Fibroblast of skin of left quadriceps (primary cell): ENCODE measurements at places on chromosomes 13 and 19.

DNA sequence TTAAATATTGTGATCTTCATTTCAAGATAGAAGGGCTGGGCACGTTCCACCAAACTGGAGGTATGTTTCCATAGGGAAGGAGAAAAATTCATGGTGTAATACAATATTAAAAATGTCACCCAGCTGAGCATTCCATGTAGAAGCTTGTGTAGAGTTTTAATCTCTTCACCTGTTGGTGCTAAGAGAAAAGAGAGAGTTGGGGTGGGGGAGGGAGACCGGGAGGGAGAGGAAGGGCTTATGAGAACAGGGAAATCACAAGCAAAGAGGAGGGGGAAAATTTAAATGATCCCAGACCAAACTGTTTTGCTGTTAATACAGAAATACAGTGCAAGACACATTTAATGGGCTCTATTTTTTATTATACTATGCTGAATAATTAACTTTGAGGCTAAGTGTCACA is 345.8 kb downstream of the ZNF536 start:
- DNase-seq: no peak

GRCh38 chr13:99481366-99481765 is 19.9 kb upstream of the TM9SF2 start:
- no peak for DNase-seq

GRCh38 chr13:22198641-22199217 is 527.9 kb downstream of the FGF9 start:
- no peak for DNase-seq

GRCh38 chr19:6772028-6772865 is at the start of gene VAV1:
Gene VAV1 (plus strand): TSS chr19:6772708. CDS start chr19:6772808, 100 bp downstream.
- DNase-seq: no peak

GRCh38 chr19:28294395-28294794 is 918.6 kb downstream of the UQCRFS1 start:
- DNase-seq: no peak

DNA sequence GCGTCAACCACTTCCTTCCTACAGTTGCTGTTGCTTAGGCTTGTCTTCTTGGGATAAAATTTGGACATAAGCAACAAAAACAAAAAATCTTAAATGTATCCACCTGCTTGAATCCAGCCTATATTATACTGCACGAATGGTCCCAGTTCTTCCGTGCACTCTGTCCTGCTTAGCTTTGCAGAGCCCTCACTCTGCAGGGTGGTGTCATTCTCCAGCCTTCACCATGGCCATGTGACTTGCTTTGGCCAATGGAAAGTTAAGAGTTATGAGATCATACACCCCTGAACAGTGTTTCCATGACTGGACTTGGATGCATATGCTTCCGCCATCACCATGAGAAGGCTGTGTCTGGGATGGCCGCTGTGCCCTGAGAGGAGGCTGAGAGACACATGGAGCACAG is 27.4 kb upstream of the SACS start:
- DNase-seq: no peak

DNA sequence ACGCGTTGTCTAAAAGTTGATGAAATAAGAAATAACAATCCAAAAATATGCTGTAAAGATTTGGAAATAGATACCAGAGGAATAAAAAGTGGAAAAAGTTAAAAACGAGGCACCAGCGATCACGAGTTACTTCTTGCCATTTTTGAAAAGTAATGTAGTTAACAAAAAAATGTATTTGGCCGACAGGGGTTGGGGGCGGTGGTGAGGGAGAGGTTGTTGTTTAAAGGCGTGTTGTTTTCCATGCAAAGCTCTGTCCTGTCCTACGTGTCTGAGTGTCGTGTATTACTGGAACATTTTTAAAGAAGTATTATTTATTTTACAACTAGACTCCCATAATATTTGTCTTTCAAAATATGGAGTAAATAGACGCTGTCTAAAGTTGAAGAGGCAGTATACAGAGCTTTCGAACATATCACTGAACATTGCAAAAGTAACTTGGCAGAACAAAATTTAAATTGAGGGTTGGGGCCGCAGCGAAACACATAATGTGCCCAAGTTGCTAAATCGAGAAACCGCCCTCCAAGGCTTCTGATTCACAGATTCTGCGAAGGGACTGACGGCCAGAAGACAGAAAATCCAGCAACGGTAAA is 823 bp downstream of the FBXO17 start:
- DNase-seq: no peak

DNA sequence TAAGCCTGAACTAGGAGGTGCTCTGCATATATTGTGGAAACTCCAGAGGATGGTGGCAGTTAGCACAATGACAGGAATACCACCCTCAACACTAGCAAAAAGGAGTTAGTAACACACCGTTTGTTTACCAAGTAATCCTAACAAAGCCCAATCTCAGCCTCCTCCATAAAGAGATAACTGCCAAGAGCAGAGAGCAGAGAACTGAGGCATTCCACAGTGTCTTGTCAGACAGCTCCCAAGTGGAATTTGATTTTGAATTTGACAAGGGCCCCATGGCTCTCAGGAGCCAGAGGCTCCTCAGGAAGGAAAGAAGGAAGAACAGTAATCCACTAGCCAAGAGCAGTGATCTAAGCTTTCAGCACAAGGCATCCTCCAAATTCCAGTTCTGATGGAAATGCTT is 298.6 kb downstream of the DCLK1 start:
- DNase-seq: no peak

GRCh38 chr19:11291991-11292390 is 4.0 kb upstream of the TSPAN16 start:
- DNase-seq: no peak

DNA sequence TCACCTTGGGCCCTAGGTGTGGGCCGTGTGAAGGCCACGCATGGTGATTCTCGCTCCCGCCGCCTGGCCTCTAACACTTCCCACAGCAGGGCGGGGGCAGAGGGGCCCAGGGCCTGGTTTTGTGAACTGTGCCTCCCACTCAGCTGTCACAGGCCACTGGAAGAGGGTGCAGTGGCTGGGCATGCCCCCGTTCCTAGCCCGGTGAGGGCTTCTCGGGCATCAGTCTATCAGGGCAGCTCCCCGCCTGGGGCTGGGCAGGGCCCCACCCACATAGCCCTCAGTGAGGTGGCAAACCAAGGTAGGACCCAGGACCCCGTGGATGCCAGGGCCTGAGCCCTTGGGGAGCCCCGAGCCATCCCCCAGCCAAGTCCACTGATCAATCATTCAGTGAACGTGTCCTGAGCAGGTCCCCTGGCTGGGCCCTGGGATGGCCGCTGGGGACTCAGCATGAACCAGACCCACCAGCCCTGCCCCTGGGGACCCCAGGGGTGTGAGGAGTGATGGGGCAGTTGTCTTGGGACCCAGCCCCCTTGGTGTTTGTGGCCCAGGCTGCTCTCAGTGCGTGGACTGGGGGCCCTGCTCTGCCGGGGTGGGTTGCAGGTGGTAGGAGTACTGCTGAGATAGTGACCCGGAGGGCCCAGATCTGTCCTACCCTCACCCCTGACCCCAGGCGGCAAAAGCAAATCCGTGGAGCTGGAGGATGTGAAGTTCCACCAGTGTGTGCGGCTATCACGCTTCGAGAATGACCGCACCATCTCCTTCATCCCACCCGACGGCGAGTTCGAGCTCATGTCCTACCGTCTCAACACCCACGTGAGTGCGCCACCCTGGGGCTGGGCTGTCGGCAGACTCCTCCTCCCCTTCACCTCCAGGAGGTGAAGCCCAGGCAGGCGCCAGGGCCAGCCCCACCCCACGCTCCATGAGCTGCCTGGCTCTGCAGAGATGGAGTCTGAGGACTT is 29.4 kb downstream of the AP1M1 start:
- no peak for DNase-seq

- no peak for DNase-seq
Measured at GRCh38 chr13:21230516-21230915, 54.1 kb downstream of the MRPL57 start.

DNA sequence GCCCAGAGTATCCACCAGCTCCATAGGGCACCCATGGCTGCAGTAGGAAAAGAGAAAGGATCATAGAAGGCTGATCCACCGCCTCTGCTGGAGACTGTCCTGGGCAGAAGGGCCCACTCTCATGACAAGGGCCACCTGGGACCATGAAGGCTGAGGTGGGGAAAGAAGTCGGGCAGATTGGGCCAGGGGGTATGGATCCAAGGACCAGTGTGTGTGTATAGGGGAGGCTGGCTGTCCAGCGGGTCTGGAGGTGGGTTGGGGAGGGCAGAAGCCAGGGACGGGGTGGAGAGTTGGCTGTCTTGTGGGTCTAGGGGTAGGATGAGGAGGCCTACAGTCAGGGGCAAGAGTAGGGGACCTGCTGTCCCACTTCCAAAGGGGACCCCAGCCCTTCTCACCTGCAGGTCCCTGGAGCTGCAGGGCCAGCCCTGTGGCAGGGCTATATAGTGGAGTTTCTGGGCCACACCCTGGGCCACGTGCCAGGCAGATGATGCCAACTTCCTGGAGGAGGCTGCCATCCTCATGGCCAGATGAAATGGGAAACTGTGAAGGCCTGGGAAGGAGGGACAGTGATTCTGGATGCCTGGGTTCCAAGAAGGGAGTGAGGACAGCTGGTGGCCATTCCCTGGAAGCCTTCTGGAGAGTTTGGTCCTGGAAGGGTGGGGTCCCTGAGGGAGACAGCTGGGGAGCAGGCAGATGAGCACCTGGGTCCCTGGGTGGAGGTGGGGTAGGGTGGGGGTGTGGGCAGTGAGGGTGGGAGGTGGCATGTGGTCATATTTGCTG is at the start of gene FCGBP:
Gene FCGBP, minus strand, starts transcription at position 51 of the 780 bp plus-strand sequence.
- DNase-seq: no peak

- DNase-seq: no peak
Measured at GRCh38 chr13:95957331-95957730, 95.9 kb downstream of the UGGT2 start.

- no peak for DNase-seq
Measured at GRCh38 chr13:94726425-94726824, 14.1 kb upstream of the SOX21 start.

GRCh38 chr13:79222427-79223205 is 183.4 kb downstream of the RBM26 start:
- no peak for DNase-seq

GRCh38 chr19:13083627-13084026 is 19.0 kb downstream of the LYL1 start:
- DNase-seq: no peak

GRCh38 chr19:10583036-10583776 is 3.9 kb downstream of the AP1M2 start:
- DNase-seq: no peak

- no peak for DNase-seq
Measured at GRCh38 chr19:40530091-40530901, 46.4 kb upstream of the SHKBP1 start.

GRCh38 chr13:86710896-86711295 is 911.7 kb upstream of the SLITRK6 start:
- DNase-seq: no peak

- DNase-seq: peak; percentile 97
Measured at GRCh38 chr19:44113138-44113783, at the start of gene ZNF225. Gene ZNF225 (plus strand): TSS chr19:44113399. CDS start chr19:44115828, 2,429 bp downstream.

- no peak for DNase-seq
Measured at GRCh38 chr13:112685896-112686295, 3.9 kb upstream of the ATP11A start.

GRCh38 chr13:100175078-100175802 is 86.3 kb downstream of the PCCA start:
- peak; percentile 17 for DNase-seq

GRCh38 chr13:52961256-52961910 is 67.2 kb upstream of the OLFM4 start:
- no peak for DNase-seq

- no peak for DNase-seq
Measured at GRCh38 chr13:71079638-71080037, 787.4 kb downstream of the DACH1 start.

GRCh38 chr19:46924874-46925547 is 64.2 kb downstream of the ARHGAP35 start:
- DNase-seq: no peak

DNA sequence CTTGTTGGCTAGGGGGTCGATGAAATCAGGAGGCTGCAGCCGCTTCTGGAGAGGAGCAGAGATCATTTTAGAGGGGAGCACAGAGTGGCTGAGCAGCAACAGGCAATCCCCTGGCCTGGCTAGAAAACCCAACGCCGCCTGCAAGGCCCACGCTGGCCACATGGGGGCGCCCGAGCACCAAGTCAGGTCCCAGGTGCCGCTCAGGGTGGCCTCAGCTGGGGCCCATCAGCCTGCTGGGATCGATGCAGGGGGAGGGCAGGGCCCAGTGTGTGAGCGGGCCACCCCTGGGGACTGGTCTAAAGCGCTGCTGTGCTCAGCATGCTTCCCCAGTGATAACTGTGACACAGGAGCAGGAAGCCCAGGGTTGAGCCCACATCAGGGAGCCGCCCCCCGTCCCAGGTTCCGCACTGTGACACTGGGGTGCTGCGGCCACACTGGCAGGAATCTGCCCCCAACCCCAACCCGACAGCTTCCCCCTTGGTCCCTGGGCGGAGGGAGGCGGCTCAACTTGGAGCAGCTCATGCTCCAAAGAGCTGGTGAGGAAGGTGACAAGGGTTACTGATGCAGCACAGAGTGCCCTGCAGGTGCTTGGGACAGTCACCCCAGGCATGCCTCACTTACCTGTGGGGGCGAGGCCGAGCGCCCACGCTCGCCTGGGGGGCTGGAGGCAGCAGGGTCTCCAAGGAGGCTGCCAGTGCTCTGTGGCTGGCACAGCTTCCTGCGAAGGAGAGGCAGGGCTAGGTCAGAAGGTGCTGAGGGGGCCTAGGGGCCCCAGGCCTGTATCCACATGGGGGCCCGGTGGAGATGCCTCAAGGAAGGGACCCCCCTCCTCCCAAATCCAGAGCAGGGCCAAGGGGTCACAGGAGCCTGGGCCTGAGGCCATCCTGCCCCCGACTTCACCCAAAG is 13.3 kb upstream of the ISYNA1 start:
- peak; percentile 36 for DNase-seq

DNA sequence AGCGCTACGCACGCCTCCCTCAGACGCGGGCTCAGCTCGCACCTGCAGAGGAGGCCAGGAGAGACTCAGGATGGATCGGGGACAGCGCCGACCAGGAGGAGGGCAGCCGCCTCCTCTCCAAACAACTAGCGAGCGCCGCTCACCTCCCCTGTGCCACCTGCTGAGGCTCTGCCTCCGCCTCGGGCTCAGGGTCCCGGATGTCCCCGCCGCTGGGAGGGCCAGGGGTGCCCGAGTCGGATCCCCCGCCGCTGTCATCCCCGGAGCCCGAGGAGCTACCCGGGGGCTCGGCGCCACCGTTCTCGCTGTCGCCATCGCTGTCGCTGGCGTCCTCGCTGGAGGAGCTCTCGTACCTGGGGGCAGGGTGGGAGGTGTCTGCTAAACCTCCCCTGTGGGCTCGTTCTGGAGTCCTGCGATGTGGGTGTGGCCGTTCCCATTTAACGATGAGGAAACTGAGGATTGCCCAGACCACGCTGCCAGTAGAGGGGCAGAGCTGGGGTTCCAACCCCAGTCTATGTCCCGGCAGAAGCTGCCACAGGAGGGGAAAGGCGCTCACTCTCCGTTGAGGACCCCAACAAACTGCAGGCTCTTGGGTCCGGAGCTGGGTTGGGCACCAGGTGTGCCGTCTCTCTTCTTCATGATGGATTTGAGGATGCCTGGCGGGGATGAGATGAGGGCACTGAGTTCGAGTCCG is 9.2 kb downstream of the KANK3 start:
- no peak for DNase-seq

DNA sequence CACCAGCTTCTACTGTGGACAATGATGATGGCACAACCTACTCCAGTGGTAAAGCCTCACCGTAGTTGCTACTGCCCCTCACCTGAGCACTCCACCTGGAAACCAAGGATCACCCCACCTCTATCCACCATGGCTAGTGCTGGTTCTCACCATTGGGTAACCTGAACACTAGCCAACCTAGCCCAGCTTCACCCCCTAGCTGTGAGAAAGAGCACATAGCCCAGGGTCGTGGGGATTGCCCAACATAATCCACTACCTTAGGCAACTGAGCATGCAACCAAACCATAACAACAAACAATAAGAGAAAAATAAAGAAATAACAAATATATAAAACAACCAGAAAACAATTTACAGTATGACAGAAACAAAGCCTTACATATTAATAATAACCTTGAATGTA is 560.1 kb downstream of the DIAPH3 start:
- DNase-seq: no peak

- no peak for DNase-seq
Measured at GRCh38 chr19:42291435-42291810, 10.5 kb upstream of the PRR19 start.
